Activated CD4-positive, alpha-beta T cell treated with anti-CD3 and anti-CD28 coated beads, Interleukin-2, amount 10 ng/mL, durations not matched to agents 7 days and 5 days (primary cell): ENCODE measurements at places on chromosomes 12 and 14. TPM values are rescaled to one million over a fixed set of nuclear protein-coding genes. Genes with fewer than 3 reads are reported as not detected.

GRCh38 chr14:97149775-97150174 is 352.6 kb downstream of the VRK1 start:
- no peak overlapping the region for H3K27ac ChIP-seq
- H3K4me1 ChIP-seq, result no peaks in the 10 kb centered on the region
- peaks cover 6% of the 10 kb centered on the region for H3K27me3 ChIP-seq
- no peaks in the 10 kb centered on the region for H3K36me3 ChIP-seq
- no peak overlapping the region for H3K4me3 ChIP-seq

DNA sequence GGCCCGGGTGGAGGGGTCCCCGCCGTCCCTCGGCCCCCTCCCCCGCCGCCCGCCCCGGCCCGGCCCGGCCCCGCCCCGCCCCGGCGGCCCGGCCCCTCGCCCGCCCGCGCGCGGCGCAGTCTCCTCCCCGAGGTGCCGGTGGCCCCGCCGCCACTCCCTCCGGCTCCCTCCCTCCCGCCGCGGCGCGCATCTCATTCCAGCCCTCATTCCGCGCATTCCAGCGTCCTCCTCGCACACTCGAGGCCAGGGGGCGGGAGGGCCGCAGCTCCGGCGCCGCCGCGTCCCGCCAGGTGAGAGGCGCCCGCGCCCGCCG is at the start of gene TEAD4:
Gene TEAD4, plus strand, starts transcription at position 206 of the 313 bp plus-strand sequence.
- no peak within 1 kb of the TSS for H3K27ac ChIP-seq
- peaks cover 2% of the 10 kb centered on the region for H3K36me3 ChIP-seq
- peaks cover 20% of the 10 kb centered on the region for H3K4me1 ChIP-seq
- peak; percentile 9 for DNase-seq

DNA sequence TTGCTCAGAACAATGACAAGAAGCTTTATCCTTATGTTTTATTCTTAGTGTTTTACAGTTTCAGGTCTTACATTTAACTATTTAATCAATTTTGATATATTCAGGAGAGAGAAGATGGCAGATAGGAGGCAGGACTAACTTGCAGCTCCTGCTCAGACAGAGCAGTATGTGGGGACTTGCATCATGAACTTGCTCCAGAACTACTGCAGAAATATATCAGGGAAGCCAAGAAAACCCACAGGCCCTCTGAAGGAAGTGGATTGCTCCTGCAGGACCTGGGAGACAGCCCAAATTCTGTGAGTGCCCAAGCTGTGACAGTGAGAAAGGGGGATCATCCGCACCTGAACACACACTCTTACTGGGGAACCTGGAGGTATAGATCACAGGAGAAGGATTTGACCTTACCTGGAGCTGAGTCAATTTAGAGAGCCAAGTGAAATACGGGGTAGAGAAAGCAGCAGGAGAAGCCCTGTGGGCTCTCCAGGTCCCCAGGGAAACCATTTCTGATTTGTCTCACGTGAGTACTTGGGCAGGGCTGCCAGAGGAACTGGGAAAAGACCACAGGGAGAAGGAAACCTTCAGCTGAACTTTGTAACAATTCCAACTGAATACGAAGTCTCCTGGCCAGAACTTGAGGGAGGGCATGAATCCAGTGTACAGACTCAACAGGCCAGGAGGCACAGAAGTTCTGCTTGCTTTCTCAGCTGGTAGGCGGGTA is 28.9 kb upstream of the TSPAN8 start:
- H3K27ac ChIP-seq, result no peak overlapping the region
- H3K36me3 ChIP-seq, result no peaks in the 10 kb centered on the region
- no peak overlapping the region for H3K4me3 ChIP-seq
- no peaks in the 10 kb centered on the region for H3K4me1 ChIP-seq

DNA sequence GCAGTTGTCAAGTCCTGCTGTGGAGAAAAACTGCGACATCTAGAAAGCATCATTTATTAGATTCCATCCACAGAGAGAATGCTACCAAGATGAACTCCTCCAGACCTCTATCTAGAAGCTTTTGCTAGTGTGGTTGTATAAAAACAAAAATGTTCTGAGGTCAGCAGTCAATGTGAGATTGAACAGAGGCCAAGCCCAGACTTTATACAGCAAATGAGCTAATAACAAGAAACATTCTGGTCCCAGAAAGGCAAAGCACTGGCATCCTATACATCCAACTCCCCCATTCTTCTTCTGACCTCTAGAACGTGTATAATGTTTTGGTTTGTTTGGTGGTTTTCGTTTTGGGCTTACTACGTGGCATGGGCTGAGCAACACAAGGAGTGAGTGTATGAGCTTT is 26.7 kb upstream of the RIN3 start:
- no peak for DNase-seq
- H3K36me3 ChIP-seq, result no peaks in the 10 kb centered on the region
- H3K4me3 ChIP-seq, result no peak overlapping the region
- H3K27ac ChIP-seq, result no peak overlapping the region
- H3K27me3 ChIP-seq, result peaks cover 7% of the 10 kb centered on the region

DNA sequence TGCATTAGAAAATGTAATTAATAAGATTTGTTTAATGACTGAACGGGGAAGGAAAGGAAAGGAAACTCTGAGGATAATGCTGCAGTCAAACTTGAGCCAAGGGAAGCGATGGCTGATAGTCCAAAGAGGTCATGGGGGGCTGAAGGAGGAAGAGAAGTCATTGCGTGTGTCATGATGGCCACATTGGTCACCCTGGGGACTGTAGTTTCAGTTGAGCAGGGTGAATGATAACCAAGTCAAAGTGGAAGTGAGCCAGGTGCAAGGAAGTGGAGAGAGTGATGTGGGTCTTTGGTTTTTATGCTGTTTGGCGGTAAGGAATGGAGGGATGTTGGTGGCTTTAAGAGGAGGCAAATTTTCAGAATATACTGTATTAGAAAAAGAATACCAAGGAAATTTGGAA is 21.6 kb downstream of the C12orf75 start:
- no peak overlapping the region for H3K4me3 ChIP-seq
- no peak for DNase-seq
- peak overlapping the region; percentile 1 for H3K27ac ChIP-seq
- peaks cover 60% of the 10 kb centered on the region for H3K36me3 ChIP-seq
- H3K27me3 ChIP-seq, result no peaks in the 10 kb centered on the region

GRCh38 chr14:100669468-100669867 is 57.2 kb upstream of the DLK1 start:
- no peak overlapping the region for H3K4me3 ChIP-seq
- no peaks in the 10 kb centered on the region for H3K36me3 ChIP-seq

CABP1 gene
- 0.10 TPM for total RNA-seq
